ENCODE measurements at places on chromosomes 3 and 15. TPM values are rescaled to one million over a fixed set of nuclear protein-coding genes. Genes with fewer than 3 reads are reported as not detected.

SAXO2 gene
- polyA plus RNA-seq: 14.5 TPM

COL6A5 gene
- polyA plus RNA-seq: 1.6 TPM

CCDC54 gene
- polyA plus RNA-seq: 0.16 TPM

DNA sequence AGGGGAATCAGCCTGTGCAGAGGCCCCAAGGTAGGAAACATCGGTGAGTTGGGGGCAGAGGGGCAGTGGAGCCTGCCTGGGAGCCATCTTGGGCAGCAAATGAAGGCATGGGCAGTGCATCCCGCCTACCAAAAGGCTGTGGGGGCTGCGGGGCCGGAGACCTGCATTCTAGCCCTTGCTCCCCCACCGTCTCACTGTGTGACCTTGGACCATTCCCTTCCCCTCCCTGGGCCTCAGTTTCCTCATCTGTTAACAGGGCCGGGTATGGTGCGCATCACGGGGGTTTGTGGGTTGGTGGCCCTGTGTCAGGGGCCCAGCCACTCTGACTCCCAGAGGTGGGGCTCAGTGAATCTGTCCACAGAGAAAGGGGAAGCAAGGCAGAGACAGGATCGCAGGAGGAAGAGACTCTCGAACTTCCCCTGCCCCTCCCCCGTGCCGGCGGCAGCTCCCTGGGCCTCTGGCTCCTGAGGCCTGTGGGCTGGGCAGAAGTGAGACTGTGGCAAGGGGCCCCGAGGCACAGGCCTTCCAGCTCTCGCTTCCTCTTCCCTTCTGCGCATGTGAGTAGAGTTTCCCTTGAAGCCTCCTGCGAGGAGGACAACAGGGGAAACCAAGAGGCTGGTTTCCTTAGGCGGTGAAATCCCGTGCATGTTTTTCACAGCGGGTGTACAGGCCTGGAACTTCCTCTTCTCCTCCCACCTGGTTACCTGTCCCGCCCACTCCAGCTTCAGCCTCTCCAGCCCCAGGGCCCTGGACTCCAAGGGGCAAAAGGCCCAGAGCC is 42.9 kb downstream of the IDH2 start:
- DNase-seq: no peak

DNA sequence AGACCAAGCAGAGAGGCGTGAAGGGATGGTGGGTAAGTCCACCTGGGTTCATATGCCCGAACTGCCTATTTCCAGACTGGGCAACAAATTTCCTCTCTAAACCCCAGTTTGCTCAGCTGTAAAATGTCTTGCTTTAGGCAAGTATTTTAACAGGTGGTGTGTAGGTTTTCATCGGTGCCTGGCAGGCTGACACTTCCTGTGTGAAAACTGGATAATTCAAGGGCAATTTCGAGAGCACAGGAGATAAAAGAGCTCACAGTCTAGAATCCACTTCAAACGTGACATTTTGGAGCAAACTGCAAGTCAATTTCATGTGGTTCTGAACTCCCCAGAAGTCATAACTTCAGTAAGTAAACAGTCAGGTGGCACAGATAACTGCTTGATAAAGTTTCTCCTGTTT is 112.2 kb downstream of the OXNAD1 start:
- no peak for DNase-seq

DNA sequence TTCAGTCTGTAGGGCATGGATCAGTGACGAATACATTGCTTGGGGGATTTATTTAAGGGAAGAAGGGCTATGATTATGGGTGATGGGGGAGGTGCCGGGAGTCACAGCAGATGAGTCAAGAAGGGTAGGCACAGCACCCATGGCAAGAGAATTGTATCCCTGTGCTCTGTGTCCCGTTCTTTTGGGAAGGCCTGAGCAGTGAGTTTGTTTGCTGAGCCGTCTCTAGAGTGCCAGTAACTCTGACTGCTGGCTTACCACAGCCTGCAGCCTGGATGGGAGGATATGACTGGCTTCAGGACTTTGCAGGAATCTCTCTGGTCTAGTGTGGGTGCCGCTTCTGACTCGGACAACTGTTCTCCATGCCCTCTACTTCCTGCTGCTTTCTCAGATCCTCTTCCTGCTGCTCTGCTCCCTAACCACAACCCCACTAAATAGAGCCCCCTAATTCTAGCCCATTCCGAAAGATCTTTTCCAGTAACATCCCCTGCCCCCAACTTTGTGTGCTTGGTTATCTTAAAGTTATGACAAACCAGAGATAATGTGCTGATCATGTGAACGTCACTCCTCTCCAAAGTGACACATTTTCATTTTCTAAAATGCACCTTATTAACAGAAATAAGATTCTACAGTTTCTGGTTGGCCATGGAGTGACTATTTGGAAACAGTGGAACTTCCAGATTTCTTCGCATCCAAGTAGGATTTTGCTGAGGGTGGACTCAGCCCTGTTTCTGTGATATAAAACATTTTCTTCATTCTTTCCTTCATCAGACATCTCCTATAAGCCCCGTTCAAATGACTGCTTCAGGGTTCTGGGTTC is 239.0 kb downstream of the SLCO3A1 start:
- DNase-seq: no peak

GRCh38 chr3:33807191-33807590 is 8.8 kb downstream of the PDCD6IP start:
- no peak for DNase-seq

DNA sequence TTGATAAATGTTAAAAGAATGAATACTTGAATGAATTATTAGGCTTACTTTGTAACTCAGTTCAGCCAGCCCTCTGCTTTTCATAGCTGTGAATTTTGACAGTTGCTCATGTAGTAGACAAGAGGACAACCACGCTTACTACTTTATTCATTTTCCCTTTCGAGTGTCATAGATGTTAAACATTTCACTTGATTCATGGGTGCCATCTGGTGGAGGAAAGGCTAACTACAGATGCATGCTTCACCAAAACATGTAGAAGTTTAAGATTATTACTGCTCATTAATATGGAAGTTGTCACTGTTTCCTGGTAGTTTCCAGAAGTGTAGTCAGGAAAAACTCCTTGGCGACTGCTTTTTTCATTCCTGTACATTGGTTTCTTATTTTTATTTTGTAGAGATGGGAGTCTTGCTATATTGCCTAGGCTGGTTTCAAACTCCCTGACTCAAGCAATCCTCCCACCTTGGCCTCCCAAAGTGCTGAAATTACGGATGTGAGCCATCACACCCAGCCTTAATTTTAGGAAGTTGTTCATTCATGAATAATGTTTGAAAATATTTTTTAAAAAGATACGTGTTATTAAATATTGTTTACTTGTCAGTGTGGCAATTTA is 163.2 kb downstream of the B3GALNT1 start:
- DNase-seq: peak; percentile 64

GRCh38 chr15:52183562-52184173 is 7.5 kb downstream of the GNB5 start:
- no peak for DNase-seq

DNA sequence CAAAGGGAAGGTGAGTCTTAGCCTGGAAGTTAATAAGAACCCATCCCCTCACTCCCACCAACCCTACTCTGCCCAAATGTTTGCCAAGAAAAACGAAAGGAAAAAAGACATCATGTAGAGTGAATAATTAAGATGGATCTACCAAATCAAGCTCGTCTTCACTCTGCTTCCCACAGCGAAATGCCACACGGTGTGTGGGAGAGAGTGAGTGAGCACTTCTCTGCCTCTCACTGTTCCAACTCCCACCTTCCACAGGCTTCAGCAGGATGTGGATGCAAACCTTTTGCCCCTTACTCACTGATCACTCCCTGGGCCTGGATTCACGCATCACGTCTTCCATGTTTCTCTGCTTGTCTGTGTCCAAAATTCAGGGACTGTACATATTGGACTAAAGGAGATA is 85.4 kb downstream of the WDR76 start:
- DNase-seq: no peak

All from right lung (tissue), 10 donors.